ENCODE measurements at places on chromosomes 1 and 21.

DNA sequence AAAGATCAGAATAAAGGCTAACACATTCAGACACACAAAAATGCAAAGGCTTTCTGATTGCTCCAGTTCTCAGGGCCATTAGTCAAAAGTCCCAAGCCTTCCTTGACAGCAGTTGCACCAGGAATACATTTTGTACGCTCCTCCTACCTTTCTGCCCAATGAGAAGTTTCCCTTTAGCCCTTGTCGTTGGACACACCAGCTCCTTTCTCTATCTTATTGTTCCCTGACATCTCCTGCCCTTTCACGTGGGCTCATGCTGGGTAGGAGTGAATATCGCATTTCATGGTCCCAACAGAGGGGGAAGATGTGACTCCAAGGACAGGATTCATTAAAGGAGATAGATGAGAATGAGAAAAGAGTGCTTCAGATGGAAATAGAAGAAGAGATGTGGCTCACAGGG is 33.5 kb upstream of the IFI16 start:
- H3K27ac ChIP-seq, result no peak overlapping the region
- H3K36me3 ChIP-seq, result peaks cover 80% of the 10 kb centered on the region
- no peak overlapping the region for H3K4me3 ChIP-seq
- no peaks in the 10 kb centered on the region for H3K27me3 ChIP-seq

DNA sequence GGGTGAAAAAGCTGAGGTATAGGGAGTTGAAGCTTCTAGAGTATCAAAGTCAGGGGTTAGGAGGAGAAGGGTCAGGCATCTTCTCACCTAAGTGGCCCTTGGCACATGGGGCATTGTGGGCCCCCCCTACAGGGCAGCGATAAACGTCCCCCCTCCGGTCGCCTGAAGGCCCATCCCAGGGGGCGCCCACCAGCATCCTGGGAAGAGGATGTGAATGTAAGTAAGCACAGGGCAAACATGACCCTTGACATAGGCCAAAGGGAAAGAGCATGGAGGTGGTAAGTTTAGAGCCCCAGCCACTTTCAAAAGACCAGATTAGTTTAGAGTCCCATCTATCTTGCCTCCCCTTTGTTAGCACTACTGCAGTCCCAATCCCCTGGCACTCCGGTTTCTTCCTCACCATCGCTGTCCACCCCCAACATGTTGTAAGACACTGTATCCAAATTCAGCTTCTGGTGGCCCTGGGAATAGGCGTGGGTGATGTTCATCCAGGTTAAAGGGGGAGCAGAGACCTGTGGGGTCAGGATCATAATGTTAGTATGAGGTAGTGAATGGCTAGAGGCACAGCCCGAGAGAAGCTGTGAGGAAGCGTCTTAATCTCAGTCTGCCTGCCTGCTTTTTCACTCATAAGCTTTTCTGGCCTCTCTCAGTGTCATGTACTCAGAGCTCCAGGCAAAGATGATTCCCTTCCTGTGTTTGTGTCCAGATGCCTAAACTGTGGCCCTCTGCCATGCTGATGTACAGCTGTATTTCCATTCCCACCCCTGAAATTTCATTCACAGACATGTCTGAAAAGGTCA is 2.7 kb downstream of the ITGA10 start:
- peaks cover 21% of the 10 kb centered on the region for H3K36me3 ChIP-seq
- H3K4me3 ChIP-seq, result no peak overlapping the region
- DNase-seq, result no peak
- peaks cover 9% of the 10 kb centered on the region for H3K4me1 ChIP-seq
- no peak overlapping the region for H3K27ac ChIP-seq

- no peak overlapping the region for H3K27ac ChIP-seq
- no peaks in the 10 kb centered on the region for H3K4me1 ChIP-seq
- no peaks in the 10 kb centered on the region for H3K27me3 ChIP-seq
- no peaks in the 10 kb centered on the region for H3K36me3 ChIP-seq
Measured at GRCh38 chr1:222910699-222911098, 95.9 kb downstream of the DISP1 start.

- DNase-seq, result no peak
- H3K27me3 ChIP-seq, result no peaks in the 10 kb centered on the region
- H3K4me3 ChIP-seq, result no peak overlapping the region
- no peak overlapping the region for H3K27ac ChIP-seq
- peaks cover 3% of the 10 kb centered on the region for H3K36me3 ChIP-seq
Measured at GRCh38 chr1:180343921-180344769, 114.1 kb downstream of the LHX4 start.

- no peaks in the 10 kb centered on the region for H3K4me1 ChIP-seq
- no peak overlapping the region for H3K27ac ChIP-seq
- no peak for DNase-seq
- no peak overlapping the region for H3K4me3 ChIP-seq
Measured at GRCh38 chr1:207923121-207923520, 12.2 kb upstream of the CD34 start.

DNA sequence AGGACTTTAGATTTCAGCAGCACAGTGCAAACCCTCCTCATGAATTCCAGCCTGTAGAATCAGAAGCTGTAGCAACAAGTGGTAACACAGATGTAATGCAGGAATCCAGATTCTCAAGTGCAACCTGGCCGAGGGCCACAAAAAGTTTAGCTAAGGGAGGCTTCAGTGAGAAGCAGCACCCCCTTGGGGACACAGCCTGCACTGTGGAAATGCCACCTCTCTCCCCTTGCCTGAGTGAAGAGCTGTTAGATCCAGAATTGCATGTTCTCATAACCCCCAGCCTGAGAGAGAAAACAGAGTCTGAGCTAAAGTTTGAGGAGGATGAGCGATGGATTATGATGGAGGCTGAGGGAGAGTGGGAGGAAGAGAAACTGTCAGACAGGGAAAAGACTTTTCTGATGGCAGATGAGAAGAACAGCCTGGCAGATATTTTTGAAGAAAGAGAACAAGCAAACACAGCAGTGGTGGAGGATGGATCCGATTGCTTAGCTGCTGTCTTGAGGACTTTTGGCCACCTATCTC is 80.5 kb upstream of the BMP8A start:
- no peak overlapping the region for H3K4me3 ChIP-seq
- peaks cover 43% of the 10 kb centered on the region for H3K4me1 ChIP-seq
- peak; percentile 50 for DNase-seq
- no peaks in the 10 kb centered on the region for H3K27me3 ChIP-seq
- peaks cover 34% of the 10 kb centered on the region for H3K36me3 ChIP-seq

- peak; percentile 75 for DNase-seq
- peaks cover 95% of the 10 kb centered on the region for H3K36me3 ChIP-seq
- peak overlapping the region; percentile 85 for H3K27ac ChIP-seq
- H3K4me1 ChIP-seq, result peaks cover 92% of the 10 kb centered on the region
Measured at GRCh38 chr1:24919791-24920532, 10.1 kb downstream of the RUNX3 start.

GRCh38 chr1:43893006-43893405 is 40.6 kb upstream of the ARTN start:
- H3K36me3 ChIP-seq, result no peaks in the 10 kb centered on the region
- H3K4me1 ChIP-seq, result no peaks in the 10 kb centered on the region
- DNase-seq, result no peak
- H3K27ac ChIP-seq, result no peak overlapping the region
- H3K4me3 ChIP-seq, result no peak overlapping the region

- H3K4me3 ChIP-seq, result no peak overlapping the region
- H3K36me3 ChIP-seq, result peaks cover 16% of the 10 kb centered on the region
- peak; percentile 25 for DNase-seq
Measured at GRCh38 chr1:113874012-113874879, 2.7 kb upstream of the PTPN22 start.

DNA sequence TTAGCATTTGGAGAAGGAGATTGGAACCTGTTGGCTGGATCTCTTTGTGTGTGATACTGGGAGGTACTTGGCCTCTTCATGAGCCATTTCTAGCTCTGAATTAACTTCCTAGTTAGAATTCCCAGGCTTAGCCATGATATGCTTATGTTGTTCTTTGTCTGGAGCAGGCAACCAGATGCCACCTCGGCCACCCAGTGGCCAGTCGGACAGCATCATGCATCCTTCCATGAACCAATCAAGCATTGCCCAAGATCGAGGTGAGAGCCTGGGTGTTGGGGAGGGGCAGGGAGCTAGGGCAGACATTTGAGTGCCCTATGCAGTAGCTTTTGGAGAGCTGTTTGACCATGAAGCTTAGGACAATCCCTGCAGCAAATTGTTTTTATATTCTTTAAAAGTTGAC is 26.5 kb upstream of the PIGV start:
- H3K27me3 ChIP-seq, result no peaks in the 10 kb centered on the region
- H3K36me3 ChIP-seq, result peaks cover 60% of the 10 kb centered on the region
- no peak for DNase-seq
- no peak overlapping the region for H3K27ac ChIP-seq
- H3K4me1 ChIP-seq, result no peaks in the 10 kb centered on the region
- H3K4me3 ChIP-seq, result no peak overlapping the region

GRCh38 chr1:26743426-26744059 is 44.2 kb upstream of the PIGV start:
- peak overlapping the region; percentile 51 for H3K4me3 ChIP-seq
- H3K27ac ChIP-seq, result peak overlapping the region; percentile 91
- DNase-seq, result no peak
- H3K36me3 ChIP-seq, result peaks cover 80% of the 10 kb centered on the region

- H3K27ac ChIP-seq, result no peak overlapping the region
- no peaks in the 10 kb centered on the region for H3K4me1 ChIP-seq
- no peak overlapping the region for H3K4me3 ChIP-seq
- H3K36me3 ChIP-seq, result no peaks in the 10 kb centered on the region
- no peak for DNase-seq
- no peaks in the 10 kb centered on the region for H3K27me3 ChIP-seq
Measured at GRCh38 chr1:176604461-176604860, 141.5 kb downstream of the PAPPA2 start.

GRCh38 chr1:89884718-89885596 is 64.1 kb downstream of the LRRC8D start:
- H3K4me3 ChIP-seq, result no peak overlapping the region
- no peaks in the 10 kb centered on the region for H3K27me3 ChIP-seq
- H3K27ac ChIP-seq, result no peak overlapping the region
- peaks cover 51% of the 10 kb centered on the region for H3K36me3 ChIP-seq

DNA sequence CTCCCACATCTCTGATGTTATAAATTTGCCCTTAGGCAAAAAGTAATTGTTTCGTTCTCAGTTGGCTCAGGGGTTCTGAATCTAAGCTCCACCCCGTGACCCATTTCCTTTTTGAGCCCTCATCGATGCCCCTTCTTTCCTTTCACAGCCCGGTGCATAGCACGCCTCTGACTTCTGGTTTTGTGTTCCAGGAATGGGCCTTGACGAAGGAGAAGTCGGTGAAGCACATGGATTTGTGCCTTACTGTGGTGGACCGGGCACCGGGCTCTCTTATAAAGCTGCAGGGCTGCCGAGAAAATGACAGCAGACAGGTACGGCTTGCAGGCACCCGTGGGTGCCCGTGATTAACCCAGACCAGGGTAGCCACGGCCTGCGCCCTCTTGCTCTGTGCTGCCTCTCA is 151.9 kb downstream of the PGBD5 start:
- no peak overlapping the region for H3K4me3 ChIP-seq
- H3K4me1 ChIP-seq, result peaks cover 33% of the 10 kb centered on the region
- DNase-seq, result no peak
- H3K27me3 ChIP-seq, result no peaks in the 10 kb centered on the region

DNA sequence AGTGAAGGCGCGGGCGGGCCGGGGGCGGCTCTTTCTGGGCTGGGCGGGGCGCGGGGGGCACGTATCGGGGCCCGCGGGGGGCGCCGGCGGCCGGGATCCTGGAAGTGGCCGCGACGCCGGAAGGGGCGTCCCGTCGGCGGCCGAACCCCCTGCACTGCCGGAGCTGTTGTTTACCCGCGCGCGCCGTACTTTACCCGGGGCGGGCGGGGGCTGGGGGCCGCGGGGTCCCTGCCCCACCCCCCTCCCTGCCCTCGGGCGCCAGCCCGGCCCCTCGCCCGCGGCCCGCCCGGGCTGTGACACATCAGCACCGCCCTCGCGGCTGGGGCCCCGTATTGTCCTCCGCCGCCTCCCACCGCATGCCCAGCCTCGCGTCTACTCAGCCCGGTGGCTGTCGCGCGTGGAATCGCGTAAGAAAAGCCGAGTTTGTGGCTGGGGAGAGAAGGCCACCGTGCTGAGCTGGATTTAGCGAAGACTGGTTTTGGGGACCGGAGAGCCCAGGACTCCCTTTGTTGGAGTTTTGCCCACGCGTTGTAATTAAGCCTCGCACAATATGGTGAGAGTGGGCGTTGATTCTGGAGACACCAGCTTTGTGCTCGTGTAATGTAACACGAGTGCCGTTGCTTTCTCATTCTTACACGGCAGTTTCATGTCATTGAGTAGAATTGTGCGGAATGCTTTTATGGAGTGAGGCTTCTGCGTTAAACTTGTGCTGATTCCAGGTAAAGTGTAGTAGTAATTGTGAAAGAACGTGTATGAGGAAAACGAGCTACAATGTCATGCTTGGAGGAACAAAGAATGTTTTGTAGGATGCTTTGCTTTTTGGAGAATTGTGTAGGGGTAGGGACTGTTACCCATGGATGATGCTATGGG is 559 bp downstream of the BACH1 start:
- peak overlapping the region; percentile 82 for H3K4me3 ChIP-seq
- peak overlapping the region; percentile 77 for H3K27ac ChIP-seq
- H3K36me3 ChIP-seq, result peaks cover 2% of the 10 kb centered on the region
- H3K27me3 ChIP-seq, result peaks cover 12% of the 10 kb centered on the region
- DNase-seq, result peak; percentile 68
- H3K4me1 ChIP-seq, result peaks cover 44% of the 10 kb centered on the region

DNA sequence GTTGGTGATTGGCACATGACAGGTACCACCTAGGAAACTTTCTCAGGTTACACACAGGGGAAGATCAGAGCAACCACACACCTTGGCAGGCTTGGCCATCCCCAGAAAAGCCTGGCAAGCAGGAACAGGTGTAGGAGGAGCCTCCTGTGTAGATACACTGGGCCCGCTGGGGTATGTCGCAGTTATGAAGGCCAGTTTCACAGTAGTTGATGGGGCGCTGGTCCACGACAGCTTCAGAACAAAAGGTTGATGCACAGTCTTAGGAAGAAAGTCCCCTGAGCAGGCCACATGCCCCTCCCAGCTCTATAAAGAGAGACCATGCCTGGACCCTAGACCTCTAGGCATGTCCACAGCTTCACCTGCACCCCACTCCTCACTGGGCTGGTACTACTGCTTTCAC is 51.6 kb downstream of the NID1 start:
- H3K4me1 ChIP-seq, result no peaks in the 10 kb centered on the region
- DNase-seq, result no peak
- peaks cover 12% of the 10 kb centered on the region for H3K27me3 ChIP-seq

GRCh38 chr1:114122941-114123618 is 30.6 kb downstream of the SYT6 start:
- H3K36me3 ChIP-seq, result no peaks in the 10 kb centered on the region
- H3K27me3 ChIP-seq, result peaks cover 4% of the 10 kb centered on the region
- no peak overlapping the region for H3K4me3 ChIP-seq
- no peak overlapping the region for H3K27ac ChIP-seq
- DNase-seq, result no peak
